RKO (cell line): ENCODE measurements at places on chromosomes 12 and 14.

DNA sequence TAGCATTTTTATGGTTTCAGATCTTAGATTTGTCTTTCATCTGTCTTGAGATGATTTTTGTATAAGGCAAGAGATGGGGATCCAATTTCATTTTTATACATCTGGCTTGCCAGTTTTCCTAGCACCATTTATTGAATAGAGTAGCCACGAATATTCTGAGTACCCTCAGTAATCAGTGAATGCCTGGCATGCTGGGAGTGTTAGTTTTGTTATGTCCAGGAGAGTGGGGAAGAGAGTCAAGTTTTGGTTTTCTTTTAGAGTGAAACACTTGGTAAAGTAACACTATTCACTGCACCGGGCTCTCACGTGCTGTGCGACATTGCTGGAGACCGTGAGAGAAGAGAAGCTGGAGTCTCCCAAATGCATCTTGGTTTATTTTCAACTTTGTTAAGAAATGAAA lies 31.3 kb downstream of the DERA start:
- DNase-seq: no peak

GRCh38 chr14:103625356-103626095 lies 3.5 kb upstream of the KLC1 start:
- no peak for DNase-seq

GRCh38 chr12:58757422-58757821 lies 162.9 kb downstream of the LRIG3 start:
- no peak for DNase-seq

DNA sequence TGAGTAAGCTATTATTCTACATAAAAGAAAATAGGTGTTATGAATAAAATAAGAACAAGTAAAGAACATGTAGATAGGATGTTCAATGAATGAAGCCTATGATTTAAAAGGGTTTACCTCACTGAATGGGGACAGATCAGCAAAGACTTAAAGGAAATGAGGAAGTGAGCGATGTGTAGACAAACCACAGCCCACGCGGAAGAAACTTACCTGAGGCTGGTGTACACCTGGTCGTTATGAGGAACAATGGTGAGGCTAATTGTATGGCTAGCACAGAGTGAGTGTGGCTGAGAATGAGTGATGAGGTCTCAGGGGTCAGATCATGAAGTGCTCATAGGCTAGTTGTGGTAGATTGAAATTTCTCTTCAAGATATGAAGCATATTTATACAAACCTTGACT lies 221.7 kb downstream of the ALG10B start:
- no peak for DNase-seq

GRCh38 chr12:66065641-66066136 lies 64.9 kb downstream of the LLPH start:
- DNase-seq: no peak

DNA sequence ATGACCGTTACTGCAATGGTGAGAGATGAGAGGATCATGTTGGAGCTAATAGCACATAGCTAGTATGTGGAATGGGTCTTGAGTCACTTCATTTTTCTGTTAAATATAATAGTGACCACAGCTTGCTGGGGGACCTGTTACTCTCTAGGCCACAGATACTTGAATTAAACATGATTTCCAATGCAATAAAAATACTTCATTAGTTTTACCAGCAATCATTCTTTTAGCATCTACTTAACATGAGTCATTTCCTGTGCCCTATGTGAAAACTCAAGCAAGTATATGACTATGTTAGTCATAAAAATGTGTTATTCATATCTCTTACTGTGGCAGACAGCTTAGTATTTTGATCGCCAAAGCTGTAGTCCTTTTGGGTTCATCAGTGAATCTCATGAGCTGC lies 798.8 kb downstream of the SLC16A7 start:
- DNase-seq: peak; percentile 87

DNA sequence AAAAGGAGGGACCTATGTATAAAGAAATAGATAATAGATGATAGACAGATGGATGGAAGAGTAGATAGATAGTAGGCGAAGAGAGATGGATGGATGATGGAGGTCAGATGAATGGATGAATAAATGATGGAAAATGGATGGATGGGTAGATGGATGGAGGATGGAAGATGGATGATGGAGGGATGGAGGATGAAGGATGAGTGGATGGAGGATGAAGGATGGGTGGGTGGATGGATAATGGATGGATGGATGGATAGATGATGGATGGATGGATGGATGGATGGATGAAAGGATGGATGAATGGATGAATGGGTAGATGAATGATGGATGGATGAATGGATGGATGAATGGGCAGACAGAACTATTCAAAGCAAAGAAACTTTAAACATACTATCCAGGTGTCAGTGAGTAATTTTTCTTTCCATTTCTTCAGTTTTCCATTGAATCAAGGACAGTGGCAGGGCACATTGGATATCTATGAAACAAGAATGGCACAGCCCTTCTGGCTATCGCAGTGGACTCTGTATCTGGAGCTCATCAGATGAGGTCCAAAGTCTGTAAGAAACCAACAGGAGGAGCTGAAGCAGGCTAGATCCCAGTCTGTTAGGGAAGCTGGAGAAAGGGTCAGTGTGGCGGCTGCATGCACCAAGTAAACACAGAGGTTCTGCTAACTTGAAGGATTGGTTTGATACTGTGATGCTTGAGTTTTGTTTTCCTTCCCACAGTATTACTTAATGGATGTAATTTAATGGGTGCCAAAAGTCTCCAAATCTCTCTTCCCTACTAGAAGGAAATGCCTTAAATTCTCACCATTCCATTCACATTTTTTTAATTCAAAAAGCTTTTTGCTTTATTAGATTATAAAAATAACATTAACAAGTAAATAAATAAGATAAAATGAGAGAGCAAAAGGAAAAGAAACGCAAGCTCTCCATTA lies 18.1 kb upstream of the MED13L start:
- DNase-seq: no peak

DNA sequence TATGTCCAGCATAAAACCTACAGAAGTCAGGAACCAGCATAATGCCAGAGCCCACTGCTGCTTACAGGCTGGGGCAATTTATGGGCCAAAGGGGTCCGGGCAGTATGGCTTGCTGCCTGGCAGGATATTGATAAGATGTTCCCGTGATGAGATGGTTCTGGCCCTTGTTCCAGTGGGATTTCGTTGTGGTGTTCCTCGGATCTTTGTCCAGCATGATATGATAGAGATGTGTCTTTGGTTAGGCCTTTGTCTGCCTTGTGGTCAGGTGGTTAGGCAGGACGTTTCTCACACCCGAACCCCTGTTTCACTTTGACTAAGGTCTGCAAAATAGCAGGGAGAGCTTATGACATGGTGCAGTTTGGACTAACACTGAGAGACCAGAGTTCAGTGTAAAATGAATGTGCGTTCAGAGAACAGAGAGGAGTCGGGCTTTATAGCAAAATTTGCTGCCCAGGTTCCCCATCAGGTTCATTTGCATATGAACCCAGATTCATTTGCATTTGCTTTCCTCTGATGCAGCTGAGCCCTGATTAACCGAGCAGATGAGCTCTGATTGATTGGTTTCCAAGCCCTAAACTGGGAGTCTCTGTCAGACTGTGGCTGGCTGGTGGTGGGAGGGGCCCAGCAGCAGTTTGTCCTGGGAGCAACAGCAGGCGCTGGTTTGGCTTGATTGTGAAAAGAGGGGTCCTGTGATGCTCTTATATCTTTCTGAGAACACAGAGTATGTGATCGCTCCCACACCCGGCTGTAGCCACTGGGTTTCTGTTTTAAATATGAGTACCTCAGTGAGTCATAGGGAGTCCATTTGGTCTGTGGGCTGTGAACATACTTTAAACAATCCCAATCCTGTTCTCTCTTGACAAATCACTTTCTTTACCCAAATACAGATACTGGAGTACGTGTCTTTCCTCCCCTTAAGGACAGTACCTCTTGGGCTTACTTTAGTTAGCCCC lies 156.3 kb upstream of the PZP start:
- peak; percentile 59 for DNase-seq

- no peak for DNase-seq
Measured at GRCh38 chr12:124884587-124885438, 21.1 kb upstream of the SCARB1 start.

GRCh38 chr12:66538970-66539369 lies 139.9 kb downstream of the GRIP1 start:
- no peak for DNase-seq

DNA sequence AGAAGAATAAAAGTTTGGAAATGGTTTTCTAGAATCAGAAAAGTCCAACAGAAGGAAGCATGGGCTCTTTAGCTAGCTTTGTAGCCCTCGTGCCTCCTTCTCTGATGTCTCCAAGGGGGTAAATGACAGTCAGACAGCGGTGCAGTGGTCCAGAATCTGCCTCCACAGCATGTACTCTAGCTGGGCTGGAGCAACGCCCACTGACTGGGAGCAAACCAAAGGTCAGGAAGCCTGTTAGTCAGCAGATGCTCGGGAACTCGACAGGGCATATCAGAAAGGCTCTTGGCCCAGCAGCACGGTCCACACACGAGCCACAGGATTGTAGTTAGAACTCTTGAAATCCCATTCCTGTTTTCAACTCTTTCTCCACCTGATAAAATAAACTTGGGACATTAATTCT lies 164.3 kb downstream of the GRIN2B start:
- no peak for DNase-seq

GRCh38 chr12:19546611-19547162 lies 107.4 kb downstream of the AEBP2 start:
- no peak for DNase-seq

DNA sequence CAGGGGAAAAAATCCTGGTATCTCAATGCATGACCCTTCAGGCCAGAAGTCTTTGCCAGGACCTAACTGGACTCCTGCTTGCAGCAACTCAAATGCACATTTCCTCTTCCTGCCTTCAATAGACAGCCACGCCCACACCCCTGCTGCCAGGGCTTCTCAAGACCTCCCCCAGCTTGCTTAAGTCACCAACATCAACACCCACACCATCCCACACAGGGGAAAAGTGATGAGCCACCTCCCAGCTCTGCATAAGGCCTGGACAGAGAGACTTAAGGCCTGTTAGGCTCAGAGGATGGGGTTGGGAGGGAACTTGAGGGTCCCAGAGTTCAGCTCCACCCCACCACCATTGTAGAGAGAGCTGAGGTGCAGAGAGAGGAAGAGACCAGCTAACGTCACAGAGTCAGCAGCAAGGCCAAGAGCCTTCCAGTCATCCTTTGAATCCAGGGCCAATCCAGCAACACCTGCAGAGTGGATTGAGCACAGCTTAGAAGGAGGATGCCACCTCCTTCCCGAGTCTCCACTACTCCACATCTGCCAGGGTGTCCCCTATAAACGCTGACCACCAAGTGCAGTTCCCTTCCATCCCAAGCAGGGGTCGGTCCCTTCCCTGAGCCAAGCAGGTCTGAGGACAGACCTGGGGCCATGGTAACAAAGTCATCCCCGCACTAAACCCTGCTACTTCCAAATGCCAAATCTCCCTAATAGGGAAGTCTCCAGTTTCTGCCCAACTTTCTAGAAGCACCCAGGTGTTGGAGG lies 50.0 kb downstream of the KDM2B start:
- peak; percentile 29 for DNase-seq

DNA sequence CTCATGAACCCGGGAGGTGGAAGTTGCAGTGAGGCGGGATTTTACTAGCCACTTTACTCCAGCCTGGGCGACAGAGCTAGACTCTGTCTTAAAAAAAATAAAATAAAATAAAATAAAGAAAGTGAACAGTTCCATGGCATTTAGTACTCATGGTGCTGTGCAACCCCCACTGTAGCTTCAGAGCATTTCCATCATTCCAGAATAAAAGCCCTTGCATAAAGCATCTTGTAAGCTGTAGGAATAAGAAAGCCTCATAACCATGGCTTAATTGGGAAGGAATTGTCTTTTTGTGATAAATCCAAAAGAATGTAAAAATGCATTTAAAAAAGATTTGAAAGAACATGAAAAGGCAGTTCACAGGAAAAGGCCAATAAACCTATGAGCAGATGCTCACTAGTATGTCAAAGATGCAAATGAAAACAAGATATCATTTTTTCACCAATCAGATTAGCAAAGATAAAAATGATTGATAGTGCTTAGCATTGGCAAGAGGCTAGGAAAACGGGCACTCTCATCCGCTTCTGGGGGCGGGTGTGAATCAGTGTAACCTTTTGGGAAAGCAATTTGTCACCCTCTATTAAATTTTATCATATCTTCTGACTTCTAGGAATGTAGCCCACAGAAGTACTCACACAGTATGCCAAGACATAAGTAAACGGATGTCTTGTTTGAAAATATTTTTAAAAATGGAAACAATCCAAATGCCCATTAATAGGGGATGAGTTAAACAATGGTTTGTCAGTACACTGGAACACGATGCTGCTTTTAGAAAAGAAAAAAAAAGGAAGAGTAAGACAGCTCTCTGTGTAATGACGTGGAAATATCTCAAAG lies 46.6 kb downstream of the CFAP251 start:
- DNase-seq: peak; percentile 72

- DNase-seq: peak; percentile 33
Measured at GRCh38 chr14:99604766-99605298, 825 bp upstream of the CCDC85C start.

DNA sequence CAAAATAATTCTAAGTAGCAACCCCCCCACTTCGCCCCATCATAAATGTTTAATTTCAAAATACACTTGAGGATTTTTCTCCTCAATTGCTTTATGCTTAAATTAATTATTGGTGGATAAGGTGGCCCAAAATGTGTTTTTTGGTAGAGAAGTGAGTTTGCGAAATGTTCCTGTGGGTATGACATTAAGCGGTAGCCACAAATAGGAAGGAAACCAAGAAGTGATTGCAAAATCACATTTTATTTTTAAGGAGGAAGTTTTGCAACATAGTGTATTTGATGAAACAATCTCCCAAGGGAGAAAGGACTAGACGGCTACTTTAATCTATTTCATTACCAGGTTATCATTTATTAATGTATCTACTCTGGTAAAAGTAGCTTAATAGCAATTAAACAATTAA lies 25.5 kb downstream of the SLC25A3 start:
- DNase-seq: no peak

GRCh38 chr14:51206462-51206861 lies 33.6 kb upstream of the TMX1 start:
- no peak for DNase-seq

DNA sequence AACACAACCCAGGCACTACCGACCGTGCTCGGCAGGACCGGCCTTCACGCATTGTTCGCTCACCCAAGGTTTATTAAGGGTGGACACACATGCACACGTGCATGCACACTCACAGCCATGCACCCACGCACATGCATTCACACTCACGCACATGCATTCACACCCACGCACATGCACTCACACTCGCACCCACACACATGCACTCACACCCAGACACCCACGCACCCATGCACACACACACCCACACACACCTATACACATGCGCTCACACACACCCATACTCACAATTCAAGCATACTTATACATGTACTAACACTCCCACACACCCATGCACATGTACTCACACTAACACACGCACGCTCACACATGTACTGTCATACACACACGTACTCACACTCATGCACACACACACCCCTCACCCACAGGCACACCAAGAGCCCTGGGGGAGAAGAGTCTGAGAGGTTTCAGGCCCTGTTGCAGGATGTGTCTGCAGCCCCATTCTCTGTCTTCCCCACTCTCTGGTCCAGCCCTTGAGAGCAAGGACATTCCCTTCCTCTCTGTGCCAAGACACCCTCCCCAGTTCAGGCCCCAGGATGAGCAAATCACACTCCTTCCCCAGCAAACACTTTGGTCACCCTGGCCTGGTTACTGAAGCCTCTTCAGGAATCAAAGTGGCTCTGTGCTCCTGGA lies 49.4 kb upstream of the BCL11B start:
- no peak for DNase-seq

GRCh38 chr12:47378907-47379306 lies 299.1 kb upstream of the AMIGO2 start:
- no peak for DNase-seq

- DNase-seq: no peak
Measured at GRCh38 chr14:53542732-53543131, 389.6 kb upstream of the DDHD1 start.
